ENCODE measurements at places on chromosomes 3 and 15.

GRCh38 chr15:83474578-83474977, 27.4 kb downstream of the SH3GL3 start:
- DNase-seq: no peak

DNA sequence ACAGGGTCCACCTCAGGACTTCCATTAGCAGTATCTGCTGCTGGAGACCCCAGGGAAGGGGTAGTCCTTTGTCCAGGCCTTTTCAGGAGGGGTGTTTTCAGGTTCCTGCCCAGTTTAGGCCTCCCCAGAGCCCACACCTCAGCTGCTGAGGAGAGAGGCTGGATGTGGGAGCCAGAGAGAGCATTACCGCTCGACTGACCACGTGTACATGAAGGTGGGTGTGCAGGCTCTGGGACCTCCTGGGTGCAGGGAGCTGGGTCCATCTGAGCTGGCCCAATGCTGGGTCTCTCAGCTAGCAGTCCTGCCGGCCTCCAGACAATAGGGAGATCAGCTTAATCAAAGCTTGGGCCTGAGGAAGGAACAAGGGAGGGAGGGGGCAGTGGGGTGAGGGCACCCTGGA, 29.1 kb upstream of the POLG start:
- DNase-seq: no peak

DNA sequence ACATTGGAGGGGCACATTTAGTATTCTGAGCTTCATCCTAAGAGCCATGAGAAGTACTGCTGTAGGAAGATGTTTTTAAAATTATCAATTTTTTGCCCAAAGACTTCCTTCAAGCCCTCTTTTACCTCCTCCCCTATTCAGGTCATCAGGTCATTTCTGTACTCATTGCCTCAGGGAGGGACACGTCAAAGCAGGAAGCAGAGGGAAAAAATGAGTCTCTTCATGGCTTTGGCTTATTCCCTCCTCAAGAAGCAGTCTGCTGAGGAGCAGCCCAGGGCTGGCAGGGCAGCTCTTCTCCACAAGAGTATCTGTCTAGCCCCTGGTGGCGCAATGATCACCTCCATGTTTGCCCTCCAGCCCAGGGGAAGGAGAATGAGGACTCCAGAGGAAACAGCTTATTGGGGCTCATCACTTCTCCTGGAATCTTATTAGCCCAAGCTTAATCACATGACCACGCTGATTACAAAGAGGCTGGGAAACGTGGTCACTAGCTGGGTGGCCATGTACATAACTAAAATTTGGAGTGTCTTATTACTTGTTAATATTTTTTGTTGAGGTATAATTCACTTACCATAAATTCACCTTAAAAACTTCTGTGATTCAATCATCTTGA, 44.2 kb upstream of the GATA2 start:
- DNase-seq: no peak

- DNase-seq: no peak
These were observed 73.5 kb downstream of the SLC49A4 start for GRCh38 chr3:122868322-122868721.

- DNase-seq: no peak
These were observed 2.0 kb downstream of the B2M start for GRCh38 chr15:44713006-44713966.

DNA sequence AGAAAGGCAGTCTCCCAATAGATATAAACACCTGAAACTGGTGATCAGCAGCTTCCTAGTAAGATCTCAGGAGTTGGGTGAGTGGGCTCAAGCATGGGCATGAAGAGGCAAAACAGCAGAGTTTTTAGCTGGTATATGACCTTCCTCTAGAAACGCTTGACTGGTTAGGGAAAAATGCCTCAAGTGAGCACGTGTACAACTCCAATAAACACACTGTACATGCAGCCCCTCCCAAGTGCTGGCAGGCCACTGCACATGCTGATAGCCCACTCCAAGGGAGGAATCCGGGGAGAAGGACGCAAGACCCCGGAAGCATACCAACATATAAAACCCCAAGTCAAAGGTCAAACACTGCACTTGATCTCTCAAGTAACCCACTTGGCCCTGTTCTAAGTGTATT, 143.0 kb downstream of the FMN1 start:
- no peak for DNase-seq

GRCh38 chr3:197960694-197961581, 921 bp downstream of the LMLN start:
- DNase-seq: no peak

DNA sequence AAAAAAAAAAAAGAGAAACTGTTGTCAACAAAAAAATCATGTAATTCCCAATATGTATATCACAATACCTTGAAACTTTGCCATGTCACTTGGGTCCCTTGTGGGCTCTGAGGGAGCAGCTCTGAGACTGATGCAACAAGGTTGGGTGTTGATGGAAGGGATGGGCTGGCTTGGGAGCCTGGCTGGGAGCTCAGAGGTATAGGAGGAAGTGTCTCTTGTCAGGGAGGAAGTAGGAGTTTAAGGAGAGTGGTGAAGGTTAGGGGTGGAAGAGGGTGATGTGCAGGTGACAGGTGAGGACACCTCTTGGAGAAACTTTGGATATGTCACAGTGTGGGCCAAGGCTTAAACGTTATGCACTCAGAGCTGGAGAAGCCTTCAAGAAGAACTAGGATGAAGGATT, 2.0 kb upstream of the TM6SF1 start:
- no peak for DNase-seq

- no peak for DNase-seq
These were observed 15.1 kb upstream of the ZBTB47 start for GRCh38 chr3:42638339-42638842.

- DNase-seq: no peak
These were observed 5.5 kb downstream of the ARHGEF3 start for GRCh38 chr3:56796202-56796601.

- DNase-seq: no peak
These were observed 16.0 kb upstream of the MBNL1 start for GRCh38 chr3:152252755-152253154.

DNA sequence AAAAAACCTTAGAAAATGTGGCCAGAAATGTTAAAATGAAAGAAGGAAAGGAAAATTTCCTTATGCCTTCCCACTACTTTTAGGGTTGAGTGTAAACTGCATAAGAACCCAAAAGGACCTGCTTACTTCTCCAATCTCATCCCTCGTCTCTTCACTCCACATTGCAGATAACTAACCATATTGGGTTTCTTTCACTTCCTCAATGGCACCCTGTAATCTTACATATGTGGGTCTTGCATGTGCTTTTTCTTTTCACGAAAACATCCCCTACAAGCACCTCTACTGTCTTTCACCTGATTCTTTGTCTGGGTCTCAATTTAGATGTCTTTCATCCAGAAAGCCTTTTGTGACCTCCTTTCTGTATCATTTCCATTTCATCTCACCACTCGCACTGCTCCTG, 23.1 kb downstream of the EOMES start:
- no peak for DNase-seq

GRCh38 chr15:63668601-63669000, 71.4 kb downstream of the FBXL22 start:
- no peak for DNase-seq

- DNase-seq: no peak
These were observed 2.7 kb downstream of the SST start for GRCh38 chr3:187667526-187667925.

DNA sequence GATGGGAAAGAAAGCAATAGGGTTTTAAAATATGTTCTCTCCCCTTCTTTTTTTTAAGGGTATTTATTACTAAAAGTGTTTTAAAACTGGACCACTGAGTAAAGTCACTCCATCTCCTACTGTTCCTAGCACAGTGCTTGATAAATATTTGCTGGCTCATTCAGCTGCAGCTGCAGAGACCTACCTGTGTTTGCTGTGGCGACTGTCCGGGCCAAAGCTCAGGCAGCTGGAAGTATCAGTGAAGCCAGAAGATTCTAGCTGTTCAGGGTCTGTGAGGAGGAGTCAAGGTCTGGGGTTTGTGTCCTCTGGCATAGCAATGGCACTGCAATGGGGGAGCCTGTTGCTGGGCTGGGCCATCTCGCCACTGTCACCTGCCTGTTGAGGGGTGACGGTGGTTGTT, 109.9 kb downstream of the RPLP1 start:
- DNase-seq: no peak

GRCh38 chr15:59244337-59244736, 37.7 kb downstream of the LDHAL6B start:
- no peak for DNase-seq

DNA sequence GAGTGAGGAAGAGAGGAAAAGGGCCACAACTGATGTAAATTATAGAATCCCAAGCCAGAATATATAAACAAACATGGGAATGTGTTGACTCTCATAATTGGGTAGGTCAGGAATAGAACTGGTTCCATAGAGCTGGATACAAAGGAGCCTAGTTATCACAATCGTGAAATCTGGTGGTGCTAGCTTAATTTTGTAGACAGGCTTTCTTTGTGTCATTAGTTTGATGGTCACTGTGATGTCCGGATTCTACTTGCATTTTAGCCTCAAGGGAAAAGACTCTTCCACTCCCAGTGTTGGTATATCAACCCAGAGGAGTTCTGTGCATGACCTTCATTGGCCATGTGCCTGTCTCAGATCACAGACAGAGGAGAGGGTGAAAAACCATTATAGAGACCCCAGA, 81.8 kb downstream of the NLGN1 start:
- no peak for DNase-seq

GRCh38 chr3:22297436-22297835, 546.4 kb upstream of the ZNF385D start:
- no peak for DNase-seq

DNA sequence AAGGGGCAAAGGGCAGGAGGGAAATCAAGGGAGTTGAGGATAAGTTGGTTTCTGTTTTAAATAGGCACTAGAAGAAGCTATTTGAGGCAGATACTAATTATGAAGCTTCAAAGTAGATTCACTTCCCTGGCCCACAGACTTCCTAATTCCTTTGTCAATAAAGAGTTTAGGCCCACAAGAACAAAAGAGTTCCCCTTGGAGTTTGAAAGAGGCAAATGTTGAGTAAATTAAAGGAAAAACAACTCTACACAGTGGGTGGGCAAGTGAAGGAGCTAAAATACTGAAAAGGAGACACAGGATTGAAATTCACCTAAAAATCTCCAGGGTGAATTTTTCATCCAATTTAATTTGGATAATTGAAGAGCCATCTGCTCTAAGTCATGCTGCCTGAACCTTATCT, 411.7 kb upstream of the RORA start:
- DNase-seq: no peak

GRCh38 chr3:175659670-175660350, 800.7 kb downstream of the NAALADL2 start:
- DNase-seq: no peak

GRCh38 chr3:36741285-36741684, 23.1 kb downstream of the DCLK3 start:
- DNase-seq: peak; percentile 25

DNA sequence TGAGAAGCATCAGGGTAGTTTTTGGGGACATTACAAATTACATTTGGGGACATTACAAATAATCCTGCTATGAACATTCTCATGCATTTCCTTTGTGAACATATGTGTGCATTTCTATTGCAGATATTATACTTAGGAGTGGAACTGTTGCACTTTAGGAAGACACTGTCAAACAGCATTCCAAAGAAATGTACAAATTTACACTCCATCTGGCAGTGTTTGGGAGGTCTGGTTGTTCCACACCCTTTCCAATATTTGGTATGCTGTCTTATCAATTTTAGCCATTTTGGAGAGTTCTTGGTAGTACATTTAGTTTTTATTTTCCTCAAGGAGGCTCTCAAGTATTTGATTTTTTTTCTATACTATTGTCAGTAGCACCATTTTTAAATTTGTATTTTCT, 419.1 kb upstream of the ARHGEF26 start:
- no peak for DNase-seq

- no peak for DNase-seq
These were observed 2.5 kb downstream of the ARHGAP31 start for GRCh38 chr3:119296727-119297122.

DNA sequence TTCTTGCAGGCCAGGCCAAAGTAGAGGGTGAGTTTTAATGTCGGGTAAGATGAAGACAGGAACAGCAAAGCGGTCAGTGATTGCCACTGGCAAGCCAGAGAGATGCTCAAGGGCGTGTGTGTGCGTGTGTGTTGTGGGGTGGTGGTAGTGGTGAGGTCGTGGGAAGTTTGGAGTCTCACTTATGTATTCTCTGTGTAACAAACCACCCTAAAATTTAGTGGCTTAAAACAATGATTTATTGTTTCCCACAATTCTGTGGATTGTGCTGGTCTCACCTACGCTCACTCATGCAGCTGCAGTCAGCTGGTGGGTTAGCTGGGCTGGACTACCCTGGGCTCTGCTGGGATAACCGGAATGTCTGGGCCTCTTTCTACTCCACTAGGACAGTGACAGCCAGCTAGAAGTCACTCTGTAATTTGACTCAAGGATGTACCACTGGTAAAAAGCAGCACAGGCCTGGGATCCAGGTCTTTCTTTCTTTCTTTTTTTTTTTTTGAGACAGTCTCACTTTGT, 50.9 kb upstream of the BHLHE40 start:
- DNase-seq: no peak

GRCh38 chr3:31532587-31533168, at the start of gene STT3B:
Gene STT3B, plus strand, starts transcription at chr3:31532925. Its CDS starts 74 bp downstream, at chr3:31532999.
- peak; percentile 89 for DNase-seq

GRCh38 chr3:105722943-105723556, 145.8 kb downstream of the CBLB start:
- no peak for DNase-seq

DNA sequence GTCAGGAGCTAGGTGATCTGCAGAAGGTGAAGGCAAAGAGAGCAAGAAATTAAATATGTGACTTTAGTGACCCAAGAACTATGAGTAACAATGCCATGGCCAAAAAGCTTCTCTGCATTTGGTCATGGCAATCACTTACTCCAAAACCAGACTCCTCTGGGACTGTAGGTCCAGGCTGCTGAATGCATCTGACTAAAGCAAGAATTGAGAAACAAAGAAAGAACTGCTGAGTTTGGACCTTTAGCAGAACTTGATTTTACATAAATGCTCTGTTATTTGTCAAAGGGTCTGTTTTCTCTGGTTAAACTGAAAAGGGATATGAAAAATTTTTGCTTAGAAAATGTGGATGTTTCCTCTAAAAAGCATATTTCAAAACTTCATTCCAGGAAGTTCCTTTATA, 1102.2 kb downstream of the IGSF11 start:
- no peak for DNase-seq

GRCh38 chr3:128322030-128323022, 144.4 kb downstream of the DNAJB8 start:
- no peak for DNase-seq

DNA sequence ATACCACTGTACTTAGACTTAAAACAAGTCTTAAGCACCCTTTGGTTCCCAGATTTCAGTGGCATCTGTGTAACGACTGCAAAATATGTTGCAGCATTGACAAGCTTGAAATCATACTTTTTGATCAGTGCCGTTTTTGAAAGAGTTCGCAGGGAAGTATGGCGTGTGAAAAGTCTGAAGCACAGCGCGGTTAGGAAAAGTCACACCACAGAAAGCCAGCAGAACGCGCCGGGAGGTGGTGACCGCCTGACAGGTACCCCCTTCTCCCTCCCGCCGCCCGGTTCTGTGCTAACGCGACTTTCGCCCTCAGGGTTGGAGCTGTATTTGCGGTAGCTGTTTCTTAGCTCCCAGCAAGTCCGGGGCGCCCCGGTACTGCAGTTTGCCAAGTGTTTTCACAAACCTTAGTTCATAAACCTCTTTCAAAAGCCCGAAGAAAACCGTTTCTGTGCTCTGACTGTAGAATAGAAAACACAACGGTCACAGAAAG, 481 bp upstream of the CRYBG3 start:
- no peak for DNase-seq

GRCh38 chr3:73213896-73214295, 152.4 kb downstream of the EBLN2 start:
- no peak for DNase-seq

GRCh38 chr3:155308831-155309230, 15.3 kb upstream of the STRIT1 start:
- DNase-seq: no peak

Measured in SW 1271 (cell line).